ENCODE measurements at places on chromosomes 13 and 19.

- no peak for DNase-seq
Measured at GRCh38 chr19:5107432-5108122, 138.7 kb downstream of the KDM4B start.

- no peak for DNase-seq
Measured at GRCh38 chr13:35714588-35715377, 238.3 kb upstream of the MAB21L1 start.

GRCh38 chr19:5147978-5148793, 179.3 kb downstream of the KDM4B start:
- no peak for DNase-seq

- DNase-seq: no peak
Measured at GRCh38 chr13:97182111-97182890, 39.8 kb upstream of the MBNL2 start.

DNA sequence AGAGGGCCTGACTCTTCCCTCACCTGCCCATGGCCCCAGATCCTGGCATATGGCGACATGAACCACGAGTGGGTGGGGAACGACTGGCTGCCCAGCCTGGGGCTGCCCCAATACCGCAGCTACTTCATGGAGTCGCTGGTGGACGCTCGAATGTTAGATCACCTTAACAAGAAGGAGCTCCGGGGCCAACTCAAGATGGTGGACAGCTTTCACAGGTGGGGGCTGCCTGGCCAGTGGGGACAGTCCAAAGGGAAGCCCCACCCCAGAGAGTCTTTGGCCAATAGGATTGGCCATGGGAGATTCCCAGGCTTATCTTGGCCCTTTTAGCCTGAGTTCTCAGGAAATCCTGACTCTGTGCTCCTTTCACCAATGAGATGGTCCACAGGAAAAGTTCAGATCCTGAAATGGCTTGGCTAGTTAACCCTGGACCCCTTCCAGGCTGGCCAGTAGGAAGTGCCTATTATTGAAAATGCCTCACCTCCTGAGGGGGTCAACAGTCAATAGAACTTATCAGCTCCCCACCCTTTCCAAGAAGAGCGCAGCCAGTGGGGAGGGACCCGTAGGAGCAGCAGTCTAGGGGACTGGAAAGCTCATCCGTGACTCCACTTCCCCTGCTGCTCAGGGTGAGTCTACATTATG, 7.0 kb downstream of the HRC start:
- no peak for DNase-seq

- DNase-seq: no peak
Measured at GRCh38 chr13:78659732-78660494, 958 bp upstream of the OBI1 start.

GRCh38 chr19:19550485-19550929, 12.4 kb downstream of the CILP2 start:
- DNase-seq: no peak

DNA sequence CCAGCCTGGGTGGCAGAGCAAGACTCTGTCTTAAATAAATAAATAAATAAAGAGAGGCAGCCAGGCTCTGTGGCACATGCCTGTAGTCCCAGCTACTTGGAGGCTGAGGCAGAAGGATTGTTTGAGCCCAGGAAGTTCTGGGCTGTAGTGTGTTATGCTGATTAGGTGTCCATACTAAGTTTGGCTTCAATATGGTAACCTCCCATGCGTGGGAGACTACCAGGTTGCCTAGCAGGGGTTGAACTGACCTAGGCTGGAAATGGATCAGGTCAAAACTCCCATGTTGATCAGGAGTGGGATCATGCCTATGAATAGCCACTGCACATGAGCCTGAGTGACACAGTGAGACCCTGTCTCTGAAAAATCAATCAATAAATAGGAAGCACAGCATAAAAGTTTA, 4.0 kb upstream of the SNRNP70 start:
- no peak for DNase-seq

GRCh38 chr19:32091241-32091640, 254.2 kb upstream of the ZNF507 start:
- no peak for DNase-seq

DNA sequence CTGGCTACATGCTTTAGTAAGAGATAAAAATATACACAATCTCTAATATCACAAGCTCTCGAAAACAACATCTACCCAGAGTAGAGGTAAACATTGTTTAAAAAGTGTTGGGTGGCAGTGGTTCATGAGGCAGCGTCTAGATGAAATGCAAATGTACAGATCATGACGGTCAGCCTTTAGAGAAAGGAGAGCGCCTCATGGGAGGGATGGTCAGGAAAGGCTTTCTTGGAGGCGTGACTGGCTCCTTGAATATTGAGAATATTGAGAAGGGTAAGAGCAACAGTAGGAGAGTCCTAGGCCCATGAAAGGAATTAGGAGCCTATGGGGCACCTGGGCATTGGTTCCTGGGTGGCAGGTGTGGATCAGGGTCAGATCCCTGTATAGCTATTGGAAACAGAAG, 10.6 kb downstream of the HNRNPUL1 start:
- no peak for DNase-seq
